Activated T-helper 9 cell treated with anti-CD3 and anti-CD28 coated beads, Interleukin-2, amount 50 U/mL, for 16 hours (primary cell): ENCODE measurements at places on chromosomes 12 and 14.
A peak's percentile ranks its signal among the peaks of the same experiment; 100 is the strongest.

GRCh38 chr14:96627811-96628775 lies 125.9 kb downstream of the PAPOLA start:
- no peak for DNase-seq

DNA sequence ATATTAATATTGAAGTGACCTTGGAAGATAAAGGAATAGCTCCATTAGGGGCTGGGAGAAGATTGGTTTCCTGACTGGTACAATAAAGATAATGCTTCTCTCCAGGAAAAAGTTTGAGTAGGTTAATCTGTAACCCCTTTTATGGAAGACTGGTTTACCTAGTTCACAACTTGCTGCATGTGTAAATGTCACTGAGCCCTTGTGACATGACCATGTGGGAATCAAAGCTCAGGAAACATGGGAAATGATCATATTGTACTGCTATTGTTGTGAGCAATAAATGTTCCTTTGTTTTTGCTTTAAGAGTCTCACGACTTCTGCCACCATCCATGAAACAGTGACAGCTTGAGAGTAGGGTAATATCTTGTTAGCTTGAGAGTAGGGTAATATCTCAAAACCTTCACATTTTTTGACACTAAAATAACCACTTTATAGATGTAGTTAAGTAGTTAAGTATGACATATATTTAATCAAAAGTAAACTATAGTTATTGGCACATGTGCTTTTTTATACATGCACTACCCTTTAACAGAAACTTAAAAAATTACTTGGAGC lies 1338.6 kb downstream of the FSCB start:
- DNase-seq: no peak

- DNase-seq: no peak
Measured at GRCh38 chr14:74429221-74429691, 3.2 kb upstream of the SYNDIG1L start.

DNA sequence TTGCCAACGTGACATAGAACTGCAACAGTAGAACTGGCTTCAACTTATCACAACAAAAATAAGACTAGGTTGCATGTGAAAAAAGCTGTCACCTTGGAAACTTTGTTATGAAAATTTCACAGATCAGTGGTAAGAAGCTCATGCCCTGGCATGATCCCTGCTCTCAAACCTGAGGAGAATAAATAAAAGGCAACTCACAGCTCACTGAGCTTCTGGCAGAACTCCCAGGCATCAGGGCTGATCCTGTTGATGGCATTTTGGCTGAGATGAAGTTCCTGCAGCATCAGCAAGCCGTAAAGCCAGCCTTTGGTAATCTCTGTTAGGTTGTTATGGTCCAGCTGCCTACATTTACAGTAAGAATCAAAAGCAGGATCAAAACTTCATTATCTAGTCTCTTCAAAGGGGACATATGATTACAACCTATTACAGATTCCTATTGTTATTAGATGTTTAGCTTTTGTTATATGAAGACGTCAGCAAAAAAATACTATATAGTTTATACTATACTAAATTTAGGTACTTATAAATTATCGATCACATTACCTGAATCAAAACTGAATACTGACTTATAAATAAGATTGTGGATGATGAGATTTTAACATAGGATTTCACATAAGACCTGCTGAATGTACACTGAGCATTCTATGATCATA lies 32.0 kb downstream of the LRIG3 start:
- no peak for DNase-seq

- DNase-seq: no peak
Measured at GRCh38 chr14:51431741-51432140, 191.7 kb downstream of the TMX1 start.

GRCh38 chr12:130672089-130672820 lies 43.8 kb downstream of the RIMBP2 start:
- DNase-seq: no peak

- no peak for DNase-seq
Measured at GRCh38 chr14:86575141-86575540, 1045.2 kb downstream of the FLRT2 start.

DNA sequence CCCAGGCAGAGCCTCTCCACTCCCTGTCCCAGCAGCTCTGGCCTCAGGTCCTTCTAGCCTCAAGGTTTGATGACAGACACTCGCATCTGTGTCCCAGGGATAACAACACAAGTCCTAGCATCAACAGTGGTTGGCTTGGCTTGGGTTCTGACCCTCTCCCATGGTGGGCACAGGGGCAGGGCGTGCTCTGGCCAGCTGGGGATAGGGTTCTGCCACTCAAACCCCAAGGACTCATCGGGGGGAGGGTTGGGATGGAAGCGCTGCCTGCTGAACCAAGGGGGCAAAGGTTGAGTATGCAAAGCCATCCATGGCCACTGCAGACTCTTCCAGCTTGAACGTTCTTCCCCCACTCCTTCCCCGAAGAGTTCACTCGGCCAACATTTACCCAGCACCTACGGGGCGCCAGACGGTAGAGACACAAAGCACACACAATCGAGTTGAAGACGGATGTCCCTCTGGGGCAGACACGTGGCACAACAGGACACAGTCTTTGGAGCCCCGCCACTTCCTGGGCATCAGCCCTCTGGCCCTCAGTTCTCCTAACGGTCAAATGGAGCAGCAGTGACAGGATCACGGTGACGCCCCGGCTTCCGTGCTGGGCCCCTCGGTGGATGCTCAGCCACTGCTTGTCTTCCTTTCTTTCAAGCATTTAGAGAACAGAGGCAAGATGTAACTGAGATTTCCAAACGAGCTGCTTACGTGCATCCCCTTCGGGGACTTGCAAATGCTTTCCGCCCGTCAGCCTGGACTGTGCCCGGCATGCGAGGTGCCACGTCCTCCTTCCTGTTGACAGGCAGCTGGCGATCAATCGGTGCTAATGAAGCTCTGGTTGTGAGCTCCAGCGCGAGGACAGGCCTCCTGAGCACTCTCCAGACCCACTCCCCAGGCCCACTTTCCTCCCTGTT lies 42.6 kb downstream of the DLK1 start:
- DNase-seq: no peak

- DNase-seq: no peak
Measured at GRCh38 chr14:104187931-104188726, 49.7 kb downstream of the KIF26A start.

- DNase-seq: no peak
Measured at GRCh38 chr12:124660851-124661250, 93.4 kb upstream of the NCOR2 start.

GRCh38 chr12:3291939-3292338 lies 199.1 kb upstream of the PRMT8 start:
- no peak for DNase-seq

DNA sequence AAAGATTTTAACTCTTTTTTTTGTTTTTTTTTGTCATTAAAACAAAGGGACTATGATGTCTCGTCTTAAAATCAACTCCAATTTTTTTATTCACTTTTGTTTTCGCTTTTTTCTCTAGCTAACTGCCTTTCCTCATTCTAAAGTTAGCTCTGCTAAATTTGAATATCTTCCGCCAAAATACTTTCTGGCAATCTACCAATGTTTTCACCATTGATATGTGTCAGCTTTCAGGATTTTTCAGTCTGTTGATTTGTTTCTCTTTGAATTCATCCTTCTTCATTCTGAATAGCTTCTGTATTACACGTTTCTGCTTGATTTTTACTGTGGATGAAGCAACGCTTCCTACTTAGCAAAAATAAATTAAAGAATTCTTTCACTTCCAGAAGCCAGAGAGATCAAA lies 38.7 kb upstream of the NOVA1 start:
- no peak for DNase-seq

GRCh38 chr14:89397569-89398230 lies 19.3 kb downstream of the FOXN3 start:
- no peak for DNase-seq

GRCh38 chr12:31371256-31371620 lies 45.3 kb upstream of the SINHCAF start:
- DNase-seq: no peak

GRCh38 chr14:105527826-105528585 lies 1.6 kb downstream of the TMEM121 start:
- DNase-seq: peak; percentile 68

DNA sequence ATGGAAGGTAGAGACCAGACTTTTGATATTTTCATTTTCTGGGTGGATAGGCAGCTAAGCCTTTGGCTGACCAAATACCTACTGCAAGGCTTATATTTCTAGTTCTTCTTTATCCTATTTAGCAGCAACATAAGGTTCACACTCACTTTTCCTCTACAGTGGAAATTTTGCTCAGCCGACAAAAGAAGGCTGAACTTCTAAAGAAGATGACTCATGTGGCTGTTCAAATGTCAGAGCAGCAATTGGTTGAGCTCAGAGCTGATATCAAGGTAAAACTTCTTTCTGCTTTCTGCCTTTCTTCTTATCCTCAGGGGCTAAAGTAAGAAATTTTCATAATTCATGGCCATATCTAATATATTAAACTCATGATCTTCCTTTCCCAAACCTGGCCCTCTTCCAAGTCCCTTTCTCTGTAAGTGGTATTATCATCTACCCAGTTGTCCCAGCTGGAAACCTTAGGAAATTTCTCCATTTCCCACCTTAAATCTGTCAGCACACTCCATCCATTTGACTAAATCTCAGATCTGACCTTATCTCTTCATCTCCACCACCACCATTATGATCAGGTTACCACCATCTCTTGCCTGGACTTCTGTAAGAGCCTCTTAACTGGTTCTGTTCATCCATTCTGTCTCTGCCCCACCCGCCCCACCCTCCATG lies 19.8 kb upstream of the KCNH3 start:
- DNase-seq: no peak

DNA sequence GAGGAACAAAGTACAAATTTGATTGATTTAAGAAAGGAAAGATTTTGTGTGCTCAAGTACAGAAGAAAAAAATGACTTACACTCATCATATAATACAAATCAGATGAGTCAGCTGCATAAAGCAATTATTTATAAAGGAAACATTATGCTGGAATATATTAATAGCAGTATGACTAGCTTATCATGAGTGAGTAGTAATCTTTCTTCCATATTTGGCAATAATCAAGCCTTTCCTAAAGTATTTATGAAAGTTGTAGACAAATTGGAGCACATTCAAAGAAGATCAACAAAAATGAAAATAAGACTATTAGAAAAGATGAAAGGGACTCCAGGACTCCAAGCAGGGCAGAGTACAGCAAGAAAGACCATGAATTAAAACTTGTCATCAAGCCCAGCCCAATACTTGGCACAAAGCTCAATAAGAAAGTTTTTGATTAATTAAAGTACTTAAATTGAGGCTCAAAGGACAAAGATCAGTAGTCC lies 32.8 kb downstream of the CCER1 start:
- DNase-seq: no peak

DNA sequence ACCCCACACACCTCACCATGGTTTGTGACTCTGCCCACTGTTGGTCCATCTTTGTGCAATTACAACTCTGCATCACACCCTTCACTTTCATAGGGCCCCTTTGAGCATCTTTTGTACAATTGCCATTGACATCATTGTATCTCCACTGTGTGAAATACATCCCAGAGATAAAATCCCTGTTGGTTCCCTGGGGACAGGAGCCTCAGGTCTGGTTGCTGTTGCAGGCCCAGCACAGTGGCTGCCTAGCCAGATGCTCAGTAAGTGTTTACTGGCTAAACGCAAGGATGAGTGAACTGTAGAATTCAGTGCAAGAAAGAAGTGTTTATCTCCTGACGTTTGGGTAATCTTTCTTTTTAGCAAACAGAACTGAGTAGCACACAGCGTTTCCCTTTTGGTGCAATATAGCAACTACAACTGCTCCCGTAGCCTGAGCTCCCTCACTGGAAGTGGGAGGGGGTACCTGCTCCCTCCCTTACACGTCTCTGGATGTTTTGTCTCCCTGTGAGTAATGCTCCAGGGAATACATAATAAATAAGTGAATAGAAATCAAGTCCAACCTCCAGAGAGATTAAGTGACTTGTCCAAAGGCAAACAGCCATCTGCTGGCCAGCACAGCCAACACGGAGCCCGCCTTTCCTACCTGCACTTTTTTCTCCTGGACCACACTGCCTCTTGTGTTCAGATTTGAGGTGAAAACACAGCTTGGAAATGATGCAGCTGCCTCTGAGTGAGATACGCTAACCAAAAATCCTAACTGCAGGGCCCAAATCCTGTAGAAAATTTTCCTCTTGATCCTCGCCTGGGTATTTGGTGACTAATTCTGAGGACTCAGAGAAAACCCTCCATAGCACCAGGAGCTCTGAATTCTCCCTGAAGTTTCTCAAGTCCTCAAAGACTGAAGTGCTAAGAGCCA lies 27.4 kb downstream of the GALNT16 start:
- no peak for DNase-seq

DNA sequence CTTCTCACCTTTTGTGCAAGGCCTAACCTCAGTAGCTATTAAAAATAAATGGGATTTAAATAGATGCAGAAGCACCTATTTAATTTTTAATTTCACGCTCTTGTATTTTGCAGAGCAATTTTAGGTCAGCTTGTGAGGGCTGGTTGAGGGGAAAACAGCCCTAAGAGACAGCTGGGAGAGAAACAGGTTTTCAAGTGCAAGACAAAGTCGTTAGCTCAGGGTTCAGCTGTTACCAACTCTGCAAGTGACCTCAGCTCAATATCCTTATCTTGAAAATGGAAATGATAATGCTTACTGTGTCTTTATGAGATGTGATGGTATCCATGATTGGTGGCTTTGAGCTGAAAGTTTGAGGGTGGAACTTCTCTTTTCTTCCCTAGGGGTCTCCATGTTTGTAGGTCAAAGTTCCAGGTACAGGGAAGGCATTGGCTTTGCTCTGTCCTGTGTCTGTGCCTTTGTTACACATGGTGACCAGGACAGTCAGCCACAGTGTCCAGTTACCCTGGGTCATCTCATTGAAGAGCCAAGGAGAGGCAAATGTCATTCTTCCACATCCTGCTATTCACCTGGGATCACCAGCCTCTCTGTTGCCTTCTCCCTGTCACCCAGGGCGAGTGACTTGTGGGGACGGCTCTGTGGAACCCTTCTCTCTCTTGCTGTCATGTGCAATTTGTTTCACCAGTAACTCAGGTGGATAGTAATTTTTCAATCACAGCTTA lies 100.3 kb downstream of the SAMD4A start:
- no peak for DNase-seq

GRCh38 chr12:48967991-48968390 lies 3.5 kb downstream of the WNT10B start:
- no peak for DNase-seq

GRCh38 chr12:53624458-53624857 lies 1.7 kb downstream of the ATF7 start:
- DNase-seq: no peak

- DNase-seq: no peak
Measured at GRCh38 chr12:133222211-133222610, 13.5 kb downstream of the ANHX start.

DNA sequence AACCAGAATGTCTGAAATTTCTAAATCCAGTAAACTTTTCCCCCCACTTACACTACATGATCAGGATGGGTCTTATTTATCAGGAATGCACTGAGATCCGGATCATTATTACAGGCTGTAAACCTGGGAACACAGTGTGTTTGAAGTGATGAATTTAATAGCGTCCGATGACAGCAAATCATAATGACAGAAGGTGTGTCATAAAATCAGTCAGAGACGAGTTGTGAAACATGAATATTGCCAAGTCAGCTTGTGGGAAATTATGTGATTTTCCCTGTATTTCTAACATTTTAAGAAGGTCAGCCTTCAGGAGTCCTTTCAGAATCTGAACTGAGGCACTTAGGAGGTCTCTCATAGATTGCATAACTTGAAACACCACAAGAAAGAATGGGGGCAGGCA lies 36.7 kb downstream of the RERG start:
- DNase-seq: no peak
